HEK293T (cell line): ENCODE measurements at places on chromosomes 1 and 21.

DNA sequence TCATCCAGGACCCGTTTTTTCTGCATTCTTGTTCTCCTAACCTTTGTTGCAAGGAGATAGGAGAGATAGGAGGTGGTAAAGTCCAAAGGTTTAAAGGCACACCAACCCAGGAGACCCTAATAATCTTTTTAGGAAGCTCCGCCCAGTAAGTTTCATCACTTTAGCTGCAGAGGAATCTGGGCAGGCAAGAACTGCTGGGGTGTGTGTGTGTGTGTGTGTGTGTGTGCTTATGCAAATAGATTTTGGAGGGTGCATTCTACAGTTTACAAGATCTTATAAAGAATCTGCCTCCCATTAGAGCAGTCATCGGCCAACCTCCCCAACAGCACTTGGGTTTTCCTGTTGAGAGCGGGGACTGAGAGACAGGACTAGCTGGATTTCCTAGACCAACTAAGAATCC, 3.9 kb upstream of the IL10 start:
- no peak for DNase-seq

GRCh38 chr1:36320291-36320761, 3.1 kb downstream of the EVA1B start:
- DNase-seq = no peak

DNA sequence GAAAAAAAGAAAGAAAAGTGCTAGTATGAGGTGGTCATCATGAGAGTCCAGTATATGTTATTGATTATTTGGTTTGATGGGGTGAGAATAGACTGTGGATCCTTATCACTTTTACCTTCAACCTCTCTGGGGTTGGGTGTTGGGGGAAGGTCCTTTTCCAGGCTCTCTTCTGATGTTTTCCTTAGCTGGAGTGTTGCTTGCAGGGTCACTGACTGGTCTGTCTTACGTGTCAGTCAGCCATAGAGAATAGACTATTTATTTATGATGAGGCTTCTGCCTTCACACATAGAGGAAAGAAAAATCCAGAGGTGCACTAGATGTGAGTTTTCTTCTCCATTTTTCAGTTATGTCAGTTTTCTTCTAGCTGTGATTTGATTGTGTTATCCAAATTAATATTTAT, 36.5 kb downstream of the MAP3K21 start:
- no peak for DNase-seq

GRCh38 chr1:67777016-67777415, 56.3 kb downstream of the GNG12 start:
- no peak for DNase-seq

DNA sequence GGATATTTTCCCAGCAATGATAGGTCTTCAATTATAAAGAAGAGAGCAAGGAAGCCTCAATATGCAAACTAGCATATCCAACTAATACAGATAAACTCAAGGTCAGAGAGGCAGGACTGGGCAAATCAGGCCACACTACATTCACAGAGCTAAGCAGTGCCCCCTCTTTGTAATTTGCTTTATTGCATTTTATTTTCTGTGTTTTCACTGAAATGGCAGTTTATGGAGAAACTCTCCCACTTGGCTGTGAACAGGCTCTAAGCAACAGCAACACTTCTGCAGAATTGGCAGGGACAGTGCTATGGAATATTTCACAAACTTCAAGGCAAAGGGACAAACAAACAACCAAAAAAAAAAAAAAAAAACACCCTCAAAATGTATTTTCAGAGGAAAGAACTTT, 93.4 kb upstream of the SOD1 start:
- no peak for DNase-seq

DNA sequence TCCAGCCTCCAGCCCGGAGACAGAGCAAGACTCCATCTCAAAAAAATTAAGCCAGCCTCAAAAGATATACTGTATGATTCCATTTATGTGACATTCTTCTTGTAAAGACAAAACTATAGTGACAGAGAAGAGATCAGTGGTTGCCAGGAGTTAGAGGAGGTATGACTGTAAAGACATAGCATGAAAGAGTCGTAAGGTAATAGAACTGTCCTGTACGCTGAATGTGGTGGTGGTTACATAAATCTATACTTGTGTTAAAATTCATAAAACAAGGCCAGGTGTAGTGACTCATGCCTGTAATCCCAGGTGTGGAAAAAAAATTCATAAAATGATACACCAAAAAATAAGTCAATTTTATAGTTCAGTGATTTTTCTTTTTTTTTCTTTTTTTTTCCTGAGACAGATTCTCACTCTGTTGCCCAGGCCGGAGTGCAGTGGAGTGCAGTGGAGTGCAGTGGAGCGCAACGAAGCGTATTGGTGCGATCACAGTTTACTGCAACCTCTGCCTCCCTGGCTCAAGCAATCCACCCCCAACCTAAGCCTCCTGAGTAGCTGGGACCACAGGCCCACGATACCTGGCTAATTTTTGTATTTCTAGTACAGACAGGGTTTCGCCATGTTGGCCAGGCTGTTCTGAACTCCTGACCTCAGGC, 84.9 kb upstream of the CXADR start:
- no peak for DNase-seq

- no peak for DNase-seq
Observed at GRCh38 chr1:153401461-153401860, 10.6 kb upstream of the S100A8 start.

DNA sequence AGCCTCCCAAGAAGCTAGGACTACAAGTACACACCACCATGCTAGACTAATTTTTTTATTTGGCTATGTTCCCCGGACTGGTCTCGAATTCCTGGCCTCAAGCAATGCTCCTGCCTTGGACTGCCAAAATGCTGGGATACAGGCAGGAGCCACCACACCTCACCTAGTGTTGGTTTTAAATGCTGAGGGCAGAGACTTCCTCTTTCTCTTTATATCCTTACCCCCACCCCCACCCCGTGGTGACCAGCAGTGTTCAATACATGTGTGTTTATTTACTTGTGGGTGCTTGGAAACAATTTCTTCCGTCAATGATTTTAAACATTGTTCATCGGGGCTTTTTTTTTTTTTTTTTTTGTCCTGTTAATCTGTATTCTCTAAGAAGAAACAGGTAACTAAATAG, 158.9 kb downstream of the ZBTB18 start:
- DNase-seq = no peak

- DNase-seq = no peak
Observed at GRCh38 chr1:40897513-40897912, 35.4 kb upstream of the CITED4 start.

DNA sequence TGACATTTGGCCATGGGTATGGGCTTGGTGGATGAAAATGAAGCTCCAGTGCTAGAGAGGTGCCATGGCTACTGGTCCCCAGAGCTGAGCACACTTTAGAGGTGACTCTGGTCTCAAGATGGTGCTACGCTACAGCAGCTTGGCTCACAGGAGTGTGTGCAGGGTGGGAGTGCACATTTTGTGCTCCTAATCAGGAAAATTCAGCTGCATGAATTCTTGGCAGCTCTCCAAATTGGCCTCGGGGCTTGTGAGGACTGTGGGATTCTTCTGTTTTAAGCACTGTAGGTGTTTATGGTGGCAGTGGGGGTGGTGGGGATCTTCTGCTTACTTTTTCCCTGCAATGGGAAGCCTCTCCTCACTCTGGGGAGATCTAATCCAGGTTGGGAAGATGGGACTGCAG, 17.3 kb upstream of the TIPRL start:
- no peak for DNase-seq

DNA sequence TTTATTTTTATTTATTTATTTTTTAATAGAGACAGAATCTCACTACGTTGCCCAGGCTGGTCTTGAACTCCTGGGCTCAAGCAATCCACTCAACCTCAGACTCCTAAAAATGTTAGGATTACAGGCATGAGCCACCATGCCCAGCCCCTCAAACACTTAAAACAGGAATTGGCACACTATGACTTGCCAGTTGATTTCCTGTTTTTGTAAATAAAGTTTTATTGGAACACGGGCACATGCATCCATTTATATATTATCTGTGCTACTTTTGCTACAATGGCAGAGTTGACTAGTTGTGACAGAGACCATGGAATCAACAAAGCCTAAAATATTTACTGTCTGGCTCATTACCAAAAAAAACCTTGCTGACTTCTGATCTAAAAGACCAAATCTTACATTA, 16.0 kb upstream of the YRDC start:
- no peak for DNase-seq

GRCh38 chr1:76093522-76094312, 19.2 kb downstream of the ST6GALNAC3 start:
- DNase-seq = no peak

- no peak for DNase-seq
Observed at GRCh38 chr1:209797978-209798639, 7.8 kb downstream of the IRF6 start.

- no peak for DNase-seq
Observed at GRCh38 chr21:25126564-25126963, 480.7 kb downstream of the MRPL39 start.

DNA sequence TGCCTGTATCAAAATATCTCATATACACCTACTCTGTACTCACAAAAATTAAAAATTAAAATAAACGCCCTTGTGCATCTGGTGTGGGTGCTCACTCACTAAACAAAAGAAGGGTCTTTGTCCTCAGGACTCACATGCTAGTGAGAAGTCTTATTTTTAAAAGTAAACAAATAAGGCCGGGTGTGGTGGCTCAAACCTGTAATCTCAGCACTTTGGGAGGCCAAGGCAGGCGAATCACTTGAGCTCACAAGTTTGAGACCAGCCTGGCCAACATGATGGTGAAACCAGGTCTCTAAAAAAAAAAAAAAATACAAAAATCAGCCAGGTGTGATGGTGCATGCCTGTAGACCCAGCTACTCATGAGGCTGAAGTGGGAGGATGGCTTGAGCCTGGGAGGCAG, 51.5 kb downstream of the BCAR3 start:
- no peak for DNase-seq

DNA sequence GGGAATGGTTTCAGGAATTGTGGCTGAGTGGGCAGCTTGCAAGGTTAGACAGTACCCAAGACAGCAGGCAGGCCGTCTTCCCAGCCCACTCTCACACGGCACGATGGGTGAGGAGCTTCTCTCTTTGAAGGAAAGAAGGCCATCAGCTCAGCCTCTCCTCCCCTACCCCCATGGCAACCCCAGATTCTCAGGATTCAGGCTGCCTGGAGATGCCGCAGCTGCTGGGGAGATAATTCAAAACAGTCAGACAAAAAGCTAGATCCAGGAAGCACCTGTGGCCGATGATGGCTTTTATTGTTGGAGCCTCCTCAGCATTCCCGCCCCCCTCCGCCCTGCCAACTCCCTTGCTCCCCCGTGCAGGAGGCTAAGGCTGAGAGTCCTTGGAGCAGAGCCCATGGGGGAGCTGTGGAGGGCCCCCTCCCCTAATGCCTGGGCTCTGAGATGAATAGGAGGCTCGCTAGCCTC, 220.5 kb downstream of the TRABD2B start:
- DNase-seq = no peak

DNA sequence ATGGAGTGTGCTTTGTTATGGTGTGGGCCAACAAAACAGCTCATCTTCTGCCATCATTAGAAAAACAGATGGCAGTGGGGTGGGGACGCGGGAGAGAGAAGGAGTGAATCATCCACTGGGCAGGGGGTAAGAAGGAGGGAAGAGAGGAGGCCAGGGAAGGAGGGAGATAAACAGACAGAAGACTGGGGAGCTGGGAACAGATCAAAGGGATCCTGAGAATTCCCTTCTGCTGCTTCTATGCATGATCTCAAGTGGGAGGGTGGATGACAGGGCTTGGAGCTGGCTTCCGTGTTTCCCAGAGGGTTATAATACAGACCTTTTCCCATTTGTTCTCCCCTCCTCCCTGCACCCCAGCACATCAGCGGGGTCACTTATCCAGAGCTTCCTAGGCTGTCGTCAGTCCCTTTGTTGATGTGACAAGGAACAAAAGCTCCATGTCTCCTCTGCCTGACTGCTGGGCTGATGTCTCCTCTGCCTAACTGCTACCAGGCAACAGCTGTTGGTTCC, 338.6 kb downstream of the PAPPA2 start:
- no peak for DNase-seq

GRCh38 chr1:208291923-208292711, 47.9 kb upstream of the PLXNA2 start:
- no peak for DNase-seq

DNA sequence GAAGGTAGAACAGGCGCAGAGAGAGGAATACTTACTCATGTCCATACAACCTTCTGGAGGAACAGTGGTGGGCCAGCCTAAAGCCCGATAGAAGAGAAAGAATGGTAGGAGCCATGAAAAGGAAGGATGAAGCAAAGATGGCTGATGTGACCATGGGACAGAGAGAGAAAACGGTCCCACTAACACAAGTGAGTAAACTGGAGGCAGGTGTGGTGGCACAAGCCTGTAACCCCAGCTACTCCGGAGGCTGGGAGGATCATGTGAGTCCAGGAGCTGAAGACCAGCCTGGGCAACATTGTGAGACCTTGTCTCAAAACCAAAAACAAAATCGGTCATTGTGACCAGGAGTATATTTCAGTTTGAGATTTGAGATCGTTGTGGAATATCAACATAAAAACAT, 49.4 kb downstream of the C1orf198 start:
- DNase-seq = no peak

GRCh38 chr1:12342401-12343003, 112.7 kb downstream of the VPS13D start:
- DNase-seq = peak; percentile 28

DNA sequence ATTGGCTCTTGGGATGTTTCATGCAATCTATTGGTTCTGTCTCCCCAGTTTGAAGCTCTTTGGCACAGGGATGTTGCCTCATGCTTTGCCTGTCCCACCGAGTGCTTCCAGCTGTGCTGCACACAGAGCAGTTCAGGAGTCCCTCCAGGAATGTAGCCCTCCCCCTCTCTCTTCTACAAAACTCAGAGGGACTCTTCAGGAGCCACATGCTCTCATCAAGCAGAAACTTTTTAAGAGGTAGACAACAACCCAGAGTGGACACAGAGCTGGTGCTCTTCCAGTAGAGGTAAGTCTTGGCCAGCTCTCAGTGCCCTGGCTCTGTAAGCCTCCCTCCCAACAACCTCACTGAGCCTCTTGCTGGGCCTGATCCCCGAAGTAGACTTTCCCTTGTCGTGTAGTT, 11.6 kb upstream of the ZNF697 start:
- no peak for DNase-seq

DNA sequence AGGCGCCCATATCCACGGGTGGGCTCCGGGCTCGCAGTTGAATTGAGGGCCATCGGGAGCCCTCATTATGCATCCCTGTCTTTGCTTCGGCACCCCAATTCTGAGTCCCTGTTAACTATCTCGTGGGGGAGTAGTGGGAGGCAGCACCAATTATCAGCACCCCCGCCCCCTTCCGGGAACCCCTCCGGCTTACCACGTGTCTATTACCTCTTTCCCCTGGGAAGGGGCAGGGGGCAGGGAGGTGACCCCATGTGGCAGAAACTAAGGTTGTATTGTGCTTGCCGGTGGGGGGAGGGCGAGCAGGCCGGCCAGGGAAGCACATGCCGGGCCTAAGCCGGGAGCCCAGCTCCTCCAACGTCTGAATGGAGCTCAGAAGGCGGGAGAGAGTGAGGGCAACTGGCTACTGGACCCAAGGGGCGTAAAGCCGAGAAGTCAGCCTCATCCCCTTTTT, 1.0 kb downstream of the LIN28A start:
- DNase-seq = no peak

DNA sequence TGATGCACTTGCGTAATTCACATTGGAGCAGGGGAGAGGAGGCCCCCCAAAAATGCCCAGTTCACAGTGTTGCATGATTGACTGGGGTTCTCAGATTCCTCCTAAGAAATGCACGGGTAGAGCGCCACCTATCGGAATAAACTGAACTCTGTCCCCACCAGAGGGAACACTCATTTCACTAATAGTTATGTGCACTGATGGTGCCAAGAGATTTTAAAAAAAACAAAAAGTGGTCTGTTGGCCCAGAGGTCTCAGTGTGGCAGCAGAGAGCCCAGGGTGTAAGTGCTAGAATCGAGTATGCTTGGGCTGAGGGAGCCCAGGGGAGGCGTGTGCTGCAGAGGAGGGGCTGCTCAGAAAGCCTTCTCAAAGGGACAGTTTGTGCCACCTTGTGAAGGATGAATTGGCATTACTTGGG, 6.9 kb downstream of the PINK1 start:
- peak; percentile 59 for DNase-seq
